ENCODE measurements at places on chromosomes 7 and 10. TPM values are rescaled to one million over a fixed set of nuclear protein-coding genes. Genes with fewer than 3 reads are reported as not detected.

CHCHD1 gene
- total RNA-seq = 57.4 TPM

ACSM6 gene
- total RNA-seq = not detected

TMEM106B gene
- total RNA-seq = 35.2 TPM

GRID2IP gene
- total RNA-seq = not detected

ASAH2 gene
- 0.64 TPM for total RNA-seq

C10orf62 gene
- total RNA-seq = not detected

TEX36 gene
- not detected for total RNA-seq

HTR5A gene
- total RNA-seq = not detected

GPC2 gene
- 0.89 TPM for total RNA-seq

ZNF467 gene
- total RNA-seq = 1.2 TPM

SFRP4 gene
- total RNA-seq = 0.33 TPM

CXCL12 gene
- total RNA-seq = 19.4 TPM

VWDE gene
- not detected for total RNA-seq

HABP2 gene
- total RNA-seq = not detected

SH3PXD2A gene
- 4.5 TPM for total RNA-seq

NRAP gene
- not detected for total RNA-seq

ZNF775 gene
- 6.8 TPM for total RNA-seq

VWA2 gene
- not detected for total RNA-seq

CALN1 gene
- total RNA-seq = not detected

WDFY4 gene
- 3.5 TPM for total RNA-seq

ADRB1 gene
- total RNA-seq = 2.1 TPM

TFPI2 gene
- total RNA-seq = 59.8 TPM

AGAP3 gene
- total RNA-seq = 41.0 TPM

ABHD11 gene
- total RNA-seq = 17.5 TPM

TCERG1L gene
- not detected for total RNA-seq

UTF1 gene
- total RNA-seq = not detected

TAS2R41 gene
- not detected for total RNA-seq

ZNF282 gene
- total RNA-seq = 26.2 TPM

SLC18A3 gene
- total RNA-seq = not detected

CALML5 gene
- total RNA-seq = not detected

RADIL gene
- total RNA-seq = 0.47 TPM

OPN1SW gene
- total RNA-seq = not detected

MMP21 gene
- not detected for total RNA-seq

CFAP70 gene
- 0.05 TPM for total RNA-seq

DLD gene
- 74.7 TPM for total RNA-seq

LRRC17 gene
- total RNA-seq = 3.3 TPM

CTAGE8 gene
- total RNA-seq = not detected

PDZD7 gene
- total RNA-seq = 0.07 TPM

TDRD1 gene
- total RNA-seq = not detected

ST8SIA6 gene
- not detected for total RNA-seq

TRPV5 gene
- not detected for total RNA-seq

PAX4 gene
- not detected for total RNA-seq

FOXP2 gene
- 0.34 TPM for total RNA-seq

SEC31B gene
- total RNA-seq = 0.89 TPM

DNA2 gene
- total RNA-seq = 8.7 TPM

C10orf67 gene
- not detected for total RNA-seq

GOLGA7B gene
- total RNA-seq = 0.05 TPM

KIF11 gene
- total RNA-seq = 35.1 TPM

SLIT1 gene
- total RNA-seq = not detected

C1QL3 gene
- 0.05 TPM for total RNA-seq

DPYSL4 gene
- 8.2 TPM for total RNA-seq

TMEM229A gene
- total RNA-seq = not detected

Measured in mammary microvascular endothelial cell (primary cell).